ENCODE measurements at places on chromosomes 7 and 10.

DNA sequence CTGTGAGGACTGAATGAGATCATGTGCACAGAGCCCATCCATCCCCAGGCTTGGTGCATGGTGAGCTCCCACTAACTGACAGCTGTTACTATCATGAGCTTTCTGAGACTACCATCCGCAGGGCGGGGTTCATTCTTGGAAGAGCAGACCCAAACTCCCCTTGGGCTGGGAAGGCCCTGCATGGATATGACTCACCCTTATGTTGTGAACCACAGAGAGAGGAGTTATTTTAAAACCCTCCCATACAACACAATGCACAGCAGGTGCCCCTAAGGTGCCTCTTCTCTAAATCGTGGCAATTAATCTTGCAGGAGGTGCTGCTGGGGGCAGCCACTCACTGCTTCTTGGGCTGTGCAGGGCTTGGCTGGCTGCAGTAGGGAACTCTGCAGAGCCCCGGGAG, 219.1 kb downstream of the GFRA1 start:
- no peak for DNase-seq

DNA sequence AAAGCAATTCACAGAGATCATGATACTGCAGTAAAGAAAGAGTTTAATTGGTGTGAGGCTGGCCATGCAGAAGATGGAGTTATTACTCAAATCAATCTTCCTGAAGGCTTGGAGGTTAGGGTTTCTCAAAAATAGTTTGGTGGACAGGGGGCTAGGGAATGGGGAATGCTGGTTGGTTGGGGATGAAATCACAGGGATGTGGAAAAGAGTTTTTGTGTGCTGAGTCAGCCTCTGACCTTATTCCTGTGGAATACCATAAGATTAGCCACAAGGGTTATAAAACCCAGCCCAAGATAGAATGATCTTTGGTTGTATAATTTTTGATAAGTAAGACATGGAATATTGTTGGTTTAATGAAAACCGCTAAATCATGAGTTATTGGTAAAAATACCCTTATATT, 764.3 kb downstream of the TYW1 start:
- no peak for DNase-seq

- DNase-seq = no peak
These were observed 314.4 kb downstream of the PTPRN2 start for GRCh38 chr7:158273138-158273651.

- DNase-seq = no peak
These were observed 625.1 kb upstream of the MKI67 start for GRCh38 chr10:128751284-128751683.

DNA sequence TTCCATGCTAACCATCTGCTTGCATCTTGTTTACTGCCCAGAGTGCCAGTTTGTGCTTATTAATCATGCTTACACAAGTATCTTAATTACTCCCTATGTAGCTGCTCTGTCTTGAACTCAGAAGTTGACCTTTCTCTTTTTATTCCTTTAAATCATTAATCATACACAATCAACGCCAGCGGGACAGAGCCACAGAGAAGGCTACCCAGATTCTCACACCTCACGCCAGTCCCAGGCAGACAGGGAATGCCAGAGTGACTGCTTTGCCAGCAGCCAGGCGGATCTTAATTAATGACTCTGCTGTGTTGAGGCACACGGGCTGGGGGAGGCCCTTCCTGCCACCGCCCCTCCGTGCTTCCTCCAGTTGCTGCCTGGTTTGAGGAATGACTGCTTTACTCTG, 229.4 kb downstream of the LRMDA start:
- DNase-seq = no peak

- DNase-seq = no peak
These were observed 602.5 kb downstream of the TNS3 start for GRCh38 chr7:46979439-46979838.

DNA sequence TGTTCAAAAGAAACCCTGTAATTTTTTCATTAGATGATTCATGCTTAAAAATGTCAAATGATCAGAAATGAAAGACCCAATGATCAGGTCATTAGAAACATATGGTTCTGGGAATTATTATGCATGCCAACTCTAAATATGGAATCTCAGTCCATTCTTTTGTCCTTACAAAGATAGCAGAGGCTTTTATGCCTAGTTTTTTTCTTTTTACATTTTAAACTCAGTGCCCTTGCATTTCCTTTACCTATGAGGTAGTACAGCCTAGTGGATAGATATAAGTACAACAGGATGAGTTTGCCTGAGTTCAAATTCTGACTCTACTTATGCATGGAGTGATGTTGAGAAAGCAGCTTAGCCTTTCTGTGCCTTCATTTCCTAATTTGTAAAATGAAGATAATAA, 392.9 kb downstream of the SUGCT start:
- DNase-seq = no peak

DNA sequence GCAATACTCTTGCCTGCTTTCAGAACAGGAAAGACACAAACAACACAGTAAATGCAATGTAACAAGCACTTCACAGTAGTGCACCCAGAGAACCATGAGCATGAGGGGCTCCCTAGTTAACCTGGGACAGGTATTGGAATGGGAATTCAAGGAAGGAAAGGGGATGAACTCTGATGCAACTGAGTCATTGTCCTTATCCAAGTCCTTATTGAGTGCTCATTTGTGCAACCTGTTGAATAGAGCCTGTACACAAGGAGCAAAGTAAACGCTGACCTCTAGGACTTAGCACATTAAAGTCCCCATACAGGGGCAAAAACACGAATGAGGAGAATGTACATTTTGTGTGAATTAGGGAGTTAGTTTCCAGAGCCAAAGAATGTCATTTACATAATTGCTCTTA, 276.4 kb upstream of the BMPER start:
- no peak for DNase-seq

DNA sequence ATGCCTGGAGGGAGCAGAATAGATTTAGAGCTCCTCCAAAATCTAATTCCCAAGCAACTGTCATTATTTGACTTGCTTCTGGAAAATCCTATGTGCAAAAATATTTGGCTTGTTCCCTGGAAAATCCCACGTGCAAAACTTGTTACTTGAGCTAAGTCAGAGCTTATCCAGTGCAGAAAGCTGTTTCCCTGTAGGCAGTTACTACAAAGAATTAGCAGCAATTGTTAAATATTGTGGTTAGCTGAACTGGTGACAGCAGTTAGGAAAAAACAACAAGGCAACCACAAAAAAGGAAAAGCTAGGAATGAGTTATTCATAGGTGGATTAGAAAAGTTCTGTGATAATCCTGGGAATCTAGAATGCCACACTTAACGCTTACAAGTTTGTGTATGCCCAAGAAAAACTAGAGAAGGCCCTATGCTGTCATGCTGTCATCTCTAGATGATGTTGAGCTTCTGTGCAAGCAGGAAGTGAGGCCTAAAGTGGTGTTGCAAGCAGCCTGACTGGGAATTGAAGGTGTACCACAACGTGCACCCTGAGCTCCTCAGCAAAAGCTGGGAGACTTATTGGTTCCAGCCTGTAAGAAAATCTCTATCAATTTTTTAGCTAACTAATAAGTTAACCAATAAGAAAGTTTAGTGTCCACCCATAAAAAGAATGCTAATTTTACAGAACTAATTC, 738.6 kb upstream of the LRRTM3 start:
- no peak for DNase-seq

- DNase-seq = no peak
These were observed 100.5 kb upstream of the PPIF start for GRCh38 chr10:79246606-79247275.
